ENCODE measurements at places on chromosomes 16 and 17.

GRCh38 chr16:47065766-47066688 is 77.7 kb downstream of the NETO2 start:
- DNase-seq, result no peak

- no peak for DNase-seq
Measured at GRCh38 chr16:19833176-19833575, 51.5 kb downstream of the GPRC5B start.

DNA sequence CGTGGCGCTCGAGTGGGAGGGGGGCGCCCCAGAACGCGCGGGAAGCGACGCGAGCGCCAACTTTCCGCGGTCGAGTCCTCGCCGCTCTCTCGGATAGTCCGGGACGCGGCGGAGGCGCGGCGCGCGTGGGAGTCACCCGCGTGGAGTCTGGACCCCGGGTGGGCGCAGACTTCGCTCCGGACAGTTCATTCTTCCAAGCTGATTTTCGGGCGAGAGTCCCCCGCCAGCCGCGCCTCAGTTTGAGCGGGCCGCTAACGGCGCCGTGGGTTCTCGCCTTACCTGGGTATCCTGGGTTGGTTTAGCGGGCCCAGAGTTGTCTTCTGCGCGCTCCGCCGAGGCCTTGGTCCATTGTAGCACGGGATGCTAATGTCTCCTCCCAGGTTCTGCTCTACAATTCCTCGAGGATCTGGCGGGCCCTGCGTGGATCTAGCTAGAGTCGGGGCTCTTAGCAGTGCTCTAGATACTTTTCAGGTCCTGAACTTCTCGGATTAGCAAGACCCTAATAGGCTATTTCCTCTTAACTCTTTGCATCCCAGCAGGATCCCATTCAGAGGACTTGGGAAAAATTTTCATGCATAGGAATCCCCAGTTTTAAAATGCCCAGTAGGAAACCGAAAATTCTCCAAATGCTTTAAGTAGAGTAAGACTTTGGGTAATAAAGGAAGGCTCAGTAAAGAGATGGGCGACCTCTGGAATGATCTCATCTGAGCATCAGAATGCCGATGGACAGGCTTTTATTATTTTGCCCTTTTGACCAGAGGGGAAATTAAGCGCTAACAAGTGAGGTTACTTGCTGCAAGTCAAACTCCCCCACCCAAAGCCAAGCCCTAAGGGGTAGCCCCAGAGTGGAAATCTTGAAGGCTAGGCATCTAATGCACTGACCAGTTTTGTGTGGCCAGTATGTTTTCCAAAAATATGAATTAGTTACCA is 537 bp upstream of the GJC1 start:
- DNase-seq, result no peak

DNA sequence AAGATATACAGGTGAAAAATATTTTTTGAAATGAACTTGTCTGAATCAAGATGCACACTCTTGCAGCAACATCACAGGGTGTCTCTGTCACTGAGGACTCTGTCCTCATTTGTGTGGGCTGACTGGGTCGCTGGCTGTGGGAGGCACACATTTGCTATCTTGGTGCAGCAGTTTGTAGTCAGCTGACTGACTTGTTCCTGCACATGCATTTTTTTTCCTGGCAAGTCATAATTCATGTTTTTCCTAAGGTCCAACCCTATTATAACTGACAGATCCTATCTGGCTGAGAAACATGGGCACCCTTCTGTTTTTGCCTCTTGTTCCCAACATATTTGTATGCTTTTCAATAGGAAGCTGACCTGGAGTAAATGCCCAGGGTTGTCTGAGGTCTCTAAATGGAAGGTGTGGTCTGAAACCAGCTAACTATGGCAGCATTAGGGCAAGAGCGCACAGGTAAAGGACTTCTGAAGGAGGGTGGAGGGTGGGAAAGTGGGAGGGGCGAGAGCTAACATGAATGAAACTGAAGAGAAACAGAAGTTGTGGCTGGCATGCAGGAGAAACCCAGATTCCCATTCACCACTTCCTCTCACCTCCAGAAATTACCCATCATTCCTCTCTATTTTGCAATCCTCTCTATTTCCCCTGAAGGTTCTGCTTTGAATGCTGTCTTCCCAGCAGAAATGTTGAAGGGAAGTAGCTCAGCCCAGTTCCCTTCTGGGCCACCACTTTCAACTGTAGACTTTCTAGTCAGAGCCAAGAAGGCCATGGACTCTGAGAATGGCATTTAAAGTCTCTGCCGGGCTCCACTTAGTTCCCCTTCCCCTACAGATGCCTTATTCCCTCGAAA is 166.1 kb downstream of the PRKCA start:
- DNase-seq, result peak; percentile 11

- DNase-seq, result no peak
Measured at GRCh38 chr17:44398692-44399691, 9.5 kb upstream of the ITGA2B start.

DNA sequence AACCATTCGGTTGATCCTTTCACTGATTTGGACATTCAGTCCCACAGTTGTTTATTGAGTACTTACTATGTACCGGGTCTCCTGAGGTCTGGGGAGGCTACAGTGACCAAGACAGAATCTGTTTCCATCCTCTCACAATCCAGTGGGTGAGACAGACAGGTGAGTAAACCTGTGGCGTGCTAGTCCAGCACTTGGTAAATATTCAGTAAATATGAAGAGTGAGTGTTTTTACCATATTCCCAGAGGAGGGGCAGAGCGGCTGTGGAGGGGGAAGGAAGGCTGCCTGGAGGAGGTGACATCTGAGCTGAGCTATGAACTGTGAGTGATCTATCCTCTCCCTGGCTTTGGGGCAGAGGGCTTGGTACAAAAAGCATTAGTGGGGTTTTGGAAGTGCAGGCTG is 31.4 kb downstream of the CCR7 start:
- DNase-seq, result no peak

- no peak for DNase-seq
Measured at GRCh38 chr16:84341528-84342295, 26.6 kb upstream of the ATP2C2 start.

- no peak for DNase-seq
Measured at GRCh38 chr17:78337244-78338109, 22.4 kb downstream of the SOCS3 start.

- DNase-seq, result no peak
Measured at GRCh38 chr17:34203018-34203638, 52.0 kb upstream of the CCL2 start.

GRCh38 chr17:78741644-78742284 is 40.3 kb downstream of the CYTH1 start:
- no peak for DNase-seq

DNA sequence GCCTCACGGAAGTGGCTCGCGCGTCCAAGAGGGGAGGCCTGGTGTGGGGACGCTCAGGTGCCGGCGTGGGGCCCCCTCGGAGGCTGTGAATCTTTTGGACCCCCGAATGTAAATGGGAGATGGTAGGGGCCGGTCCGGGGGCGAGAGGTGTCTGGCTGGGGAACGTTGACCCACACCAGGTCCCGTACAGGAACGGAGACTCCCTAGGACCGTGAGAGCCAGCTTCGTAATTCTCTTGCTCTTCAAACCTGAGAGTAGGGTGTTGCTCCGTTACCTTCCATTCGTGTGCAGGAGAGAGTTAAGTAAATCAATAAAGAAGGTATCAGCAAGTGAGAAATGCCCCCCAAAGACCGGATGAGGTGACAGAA is 481 bp downstream of the LYRM1 start:
- DNase-seq, result no peak

GRCh38 chr17:13160296-13160695 is 142.5 kb upstream of the ELAC2 start:
- no peak for DNase-seq

GRCh38 chr16:84088695-84089395 is 27.9 kb downstream of the MBTPS1 start:
- no peak for DNase-seq

DNA sequence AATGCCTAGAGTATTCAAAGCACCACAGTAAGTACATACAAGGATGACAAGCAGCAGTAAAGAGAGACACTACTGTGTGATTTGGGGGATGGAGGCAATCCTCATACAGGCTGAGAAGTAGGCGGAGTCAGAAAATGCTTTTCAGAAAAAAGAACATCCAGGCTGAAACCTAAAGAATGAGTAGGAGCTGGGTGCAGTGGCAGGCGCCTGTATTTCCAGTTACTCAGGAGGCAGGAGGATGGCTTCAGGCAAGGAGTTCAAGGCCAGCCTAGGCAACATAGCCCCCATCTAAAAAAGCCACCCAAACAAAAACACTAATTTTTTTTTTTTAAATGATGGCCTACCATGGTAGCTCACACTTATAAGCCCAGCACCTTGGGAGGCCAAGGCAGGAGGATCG is 10.3 kb downstream of the KANSL1 start:
- DNase-seq, result no peak

- peak; percentile 38 for DNase-seq
Measured at GRCh38 chr17:1197781-1198490, 18.2 kb upstream of the ABR start.

DNA sequence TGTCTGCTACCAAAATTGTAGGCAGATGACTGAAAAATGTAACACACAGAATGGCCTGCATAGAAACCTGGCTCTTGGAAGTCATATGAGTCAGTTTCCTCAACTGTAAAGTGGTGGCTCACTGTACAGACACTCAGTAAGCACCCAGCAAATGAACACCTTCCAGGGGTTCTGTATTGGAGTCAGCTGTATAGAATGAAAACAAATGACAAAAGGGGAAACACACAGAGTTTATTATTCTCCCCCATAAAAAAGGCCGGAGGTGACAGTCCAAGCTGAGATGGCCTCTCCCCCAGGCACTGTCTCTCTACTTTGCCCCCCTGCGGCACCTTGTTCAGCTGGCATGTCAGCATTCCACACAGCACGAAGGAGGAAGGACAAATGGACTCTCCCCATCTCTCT is 6.2 kb upstream of the MEOX1 start:
- DNase-seq, result no peak

- no peak for DNase-seq
Measured at GRCh38 chr16:30782486-30783279, 4.3 kb downstream of the ZNF629 start.

DNA sequence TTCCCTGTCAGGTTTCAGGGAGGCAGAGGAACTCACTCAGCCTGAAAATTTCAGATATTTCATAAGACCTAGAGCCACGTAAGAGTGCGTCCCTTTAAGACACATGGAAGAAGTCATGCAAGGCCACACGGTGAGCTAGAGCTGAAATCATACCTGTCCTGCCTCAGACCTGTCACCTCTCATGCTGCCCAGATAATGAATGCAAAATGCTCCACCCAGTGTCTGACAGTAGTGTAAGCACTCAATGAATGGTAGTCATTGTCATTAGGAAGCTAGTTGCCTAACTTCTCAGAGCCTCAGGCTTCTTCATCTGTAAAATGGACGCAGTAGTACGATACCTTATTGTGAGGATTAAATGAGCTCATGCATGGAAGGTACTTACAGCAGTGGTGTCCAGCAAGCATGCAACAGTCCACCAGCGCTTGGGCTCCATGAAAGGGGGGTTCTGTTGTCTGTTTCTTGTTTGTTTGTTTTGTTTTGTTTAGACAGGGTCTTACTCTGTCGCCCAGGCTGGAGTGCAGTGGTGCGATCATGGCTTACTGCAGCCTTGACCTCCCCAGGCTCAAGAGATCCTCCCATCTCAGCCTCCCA is 60.7 kb downstream of the WSB1 start:
- DNase-seq, result no peak

DNA sequence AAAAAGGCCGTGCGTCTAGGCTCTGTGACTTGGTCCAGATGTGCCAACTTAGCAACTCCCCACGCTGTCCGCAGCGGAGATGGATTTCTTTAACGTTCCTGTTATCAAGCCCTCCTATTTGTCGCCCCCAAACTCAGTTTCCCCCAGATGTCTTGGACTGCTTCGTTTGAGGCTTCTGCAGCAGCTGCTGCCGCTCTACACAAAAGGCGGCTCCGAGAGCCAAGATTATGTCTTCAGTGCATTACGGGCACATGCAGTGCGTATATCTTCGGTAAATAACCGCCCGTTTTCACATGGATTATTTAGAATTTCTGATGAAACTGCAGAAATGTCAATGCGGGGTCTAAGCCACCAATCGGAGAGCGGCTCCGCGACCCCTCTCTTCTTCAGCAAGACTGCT is 240.6 kb upstream of the ZFHX3 start:
- DNase-seq, result no peak

DNA sequence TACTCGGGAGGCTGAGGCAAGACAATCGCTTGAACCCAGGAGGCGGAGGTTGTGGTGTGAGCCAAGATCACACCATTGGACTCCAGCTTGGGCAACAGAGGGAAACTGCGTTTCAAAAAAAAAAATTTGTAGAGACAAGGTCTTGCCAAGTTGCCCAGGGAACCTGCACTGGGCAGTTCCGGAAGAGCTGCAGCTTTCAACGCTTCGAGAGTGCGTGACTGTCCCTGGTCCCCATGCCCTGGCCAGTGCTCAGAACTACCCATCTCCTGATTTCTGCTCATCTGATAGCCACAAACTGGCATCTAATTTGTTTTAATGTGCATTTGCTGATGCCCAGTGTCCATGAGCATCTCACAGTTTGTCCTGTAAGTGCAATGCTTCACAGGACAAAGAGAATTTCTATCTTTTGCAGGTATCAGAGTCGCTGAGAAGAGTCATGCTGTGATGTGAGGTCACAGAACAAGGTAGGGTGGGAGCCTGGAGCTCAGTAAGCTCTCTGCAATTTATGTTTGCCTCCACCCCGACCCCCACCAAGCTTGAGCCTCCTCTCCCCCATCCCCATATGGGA is 3.9 kb downstream of the ACTG1 start:
- DNase-seq, result no peak

DNA sequence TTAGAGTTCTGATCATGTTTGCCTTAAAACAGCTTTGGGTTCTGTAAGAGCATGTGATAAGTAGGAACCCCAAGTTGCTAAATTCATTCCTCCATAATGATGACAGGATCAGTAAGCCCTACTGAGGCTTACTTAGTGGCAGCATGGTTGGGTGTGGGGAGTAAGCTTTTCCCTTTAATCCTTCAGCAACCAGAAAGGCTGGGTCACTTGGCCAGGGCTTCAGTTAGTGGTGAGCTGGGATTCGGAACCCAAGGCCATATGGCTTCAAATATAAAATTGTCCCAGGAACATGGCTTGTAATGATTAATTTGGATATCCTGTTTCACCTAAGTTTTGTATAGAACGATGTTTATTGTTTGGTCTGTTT is 850 bp downstream of the GINS3 start:
- DNase-seq, result no peak

DNA sequence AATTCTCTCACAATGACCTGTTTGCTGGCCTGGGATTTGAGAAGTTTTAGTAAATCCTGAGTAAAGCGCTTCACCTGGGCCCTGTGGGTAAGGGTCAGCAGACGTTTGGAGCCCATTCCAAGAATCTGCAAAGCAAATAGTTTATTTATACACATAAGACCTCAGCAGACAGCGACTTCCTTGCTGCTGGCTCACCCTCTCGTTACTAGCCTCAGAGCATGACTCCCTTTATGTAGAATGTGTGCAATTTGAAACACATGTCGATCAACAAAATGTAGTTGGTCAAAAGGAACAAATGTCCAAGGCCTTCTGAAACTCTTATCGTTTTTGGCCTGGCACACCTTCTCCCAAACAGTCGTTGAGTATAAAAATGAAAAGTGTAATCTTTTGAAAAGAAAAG is 31.3 kb downstream of the MARF1 start:
- no peak for DNase-seq

- no peak for DNase-seq
Measured at GRCh38 chr17:63439687-63440086, 6.4 kb downstream of the CYB561 start.
